ENCODE measurements at places on chromosomes 2 and 18.

DNA sequence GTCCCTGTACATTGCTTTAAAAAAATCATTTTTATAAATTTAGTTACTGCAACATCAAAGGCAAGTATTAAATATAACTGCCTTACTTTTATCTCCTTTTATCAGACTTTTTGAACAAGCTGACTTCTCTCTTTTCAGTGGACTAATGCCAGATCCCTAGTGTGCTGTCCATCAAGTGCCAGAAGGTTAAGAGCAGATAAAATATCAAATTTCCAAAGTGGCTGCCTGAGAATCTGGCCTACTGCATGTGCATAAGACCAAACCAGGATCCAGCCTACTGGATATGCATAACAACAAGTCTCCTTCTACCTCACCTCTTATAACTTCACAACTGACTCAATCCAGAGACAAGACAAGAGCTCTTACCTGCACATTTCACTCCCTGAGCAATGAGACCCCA is 59.8 kb upstream of the CHRNA1 start:
- no peak for DNase-seq

DNA sequence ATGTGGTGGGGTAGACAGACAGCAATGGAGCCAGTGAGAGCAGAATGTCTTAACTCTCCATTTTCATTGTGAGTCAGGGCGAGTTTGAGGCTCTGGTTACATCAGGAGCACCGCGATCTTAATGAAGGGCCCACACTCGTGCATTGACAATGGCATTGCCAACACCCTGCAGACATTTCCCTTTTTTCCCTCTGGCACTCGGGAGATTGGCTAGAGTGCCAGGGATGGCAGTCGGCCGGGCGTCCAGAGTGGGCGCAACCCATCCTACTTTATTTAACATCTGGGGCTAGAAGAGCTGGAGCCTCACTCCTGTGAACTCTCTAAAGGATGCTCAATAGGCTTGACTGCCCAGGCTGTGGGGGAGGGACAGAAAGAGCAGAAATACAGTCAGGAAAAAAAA is 9.7 kb downstream of the PROKR1 start:
- DNase-seq = no peak

- DNase-seq = no peak
These were observed 153.6 kb upstream of the CCDC195 start for GRCh38 chr2:224869601-224870233.

DNA sequence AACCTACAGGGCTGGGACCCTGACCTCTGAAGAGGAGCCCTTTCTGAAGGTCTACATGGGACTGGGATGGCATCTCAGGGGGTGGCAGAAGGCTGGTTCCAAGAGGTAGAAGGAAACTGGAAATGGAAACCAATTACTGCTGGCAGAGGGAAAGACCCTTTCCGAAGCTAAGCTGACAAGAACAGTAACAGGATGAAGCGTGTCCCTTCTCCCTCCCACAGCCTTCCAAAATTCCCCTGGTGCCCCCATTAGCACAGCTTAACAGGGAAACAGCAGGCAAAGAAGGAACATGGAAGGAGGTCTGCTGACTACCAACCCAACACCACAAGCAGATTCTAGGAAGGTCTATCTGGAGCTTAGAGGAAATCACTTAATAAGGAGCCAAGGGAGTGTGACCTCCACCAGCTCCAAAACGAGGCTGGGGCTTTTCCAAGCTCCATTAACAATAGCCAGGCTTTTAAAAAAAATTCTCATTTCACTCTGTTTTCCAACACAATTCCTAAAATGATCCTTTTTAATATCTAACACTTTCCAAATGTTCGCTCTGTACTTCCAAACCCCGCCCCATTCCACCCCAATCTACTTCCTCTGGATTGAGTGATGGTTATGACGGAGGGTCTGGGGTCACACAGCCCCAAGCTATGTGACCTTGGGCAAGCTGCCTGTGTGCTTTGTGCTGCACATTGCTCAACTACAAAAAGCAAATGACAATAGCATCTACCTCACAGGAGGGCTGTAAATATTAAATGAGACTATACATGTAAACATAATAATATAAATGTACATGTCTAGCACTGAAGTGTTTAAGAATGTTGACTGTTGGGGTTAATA is 55.2 kb downstream of the STK39 start:
- no peak for DNase-seq

GRCh38 chr2:168583064-168583709 is 127.1 kb downstream of the CERS6 start:
- DNase-seq = no peak

DNA sequence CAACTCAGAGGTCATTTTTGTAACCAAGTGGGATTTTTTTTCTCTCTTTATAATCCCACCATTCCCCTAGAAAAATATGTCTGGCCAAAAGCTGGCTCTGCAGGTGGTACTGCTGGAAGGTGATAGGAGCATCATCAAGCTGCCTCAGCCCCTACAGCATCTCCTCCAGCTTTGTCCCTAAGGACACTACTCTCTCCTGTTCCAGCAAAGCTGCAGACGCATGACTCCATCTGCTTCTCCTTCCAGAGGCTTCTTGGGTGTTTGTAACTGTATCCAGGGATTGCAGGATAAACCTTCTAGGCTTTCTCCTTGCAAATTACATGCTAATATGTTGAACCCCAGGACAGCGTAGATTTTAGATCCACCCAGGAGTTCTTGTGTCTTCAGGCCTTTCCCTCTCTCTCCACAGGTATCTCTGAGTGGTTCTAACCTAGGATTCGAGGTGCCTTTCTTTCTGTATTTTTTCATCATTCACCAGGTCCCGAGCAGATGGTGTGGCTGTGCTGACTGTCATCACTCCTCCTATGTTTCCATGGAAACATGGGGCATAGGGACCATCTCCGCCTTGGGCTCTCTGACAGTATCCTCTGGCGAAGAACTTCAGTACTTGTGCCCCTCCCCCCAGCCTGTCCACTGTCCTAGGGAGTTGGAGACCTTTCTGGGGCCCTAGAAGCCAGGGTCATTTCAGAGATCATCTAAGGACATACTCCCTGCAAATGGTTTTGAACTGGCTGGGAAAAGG is 34.3 kb downstream of the AFF3 start:
- DNase-seq = no peak

GRCh38 chr2:216914491-216914890 is 54.6 kb upstream of the TNP1 start:
- no peak for DNase-seq

- no peak for DNase-seq
These were observed 21.3 kb upstream of the NRXN1 start for GRCh38 chr2:51053213-51053612.

DNA sequence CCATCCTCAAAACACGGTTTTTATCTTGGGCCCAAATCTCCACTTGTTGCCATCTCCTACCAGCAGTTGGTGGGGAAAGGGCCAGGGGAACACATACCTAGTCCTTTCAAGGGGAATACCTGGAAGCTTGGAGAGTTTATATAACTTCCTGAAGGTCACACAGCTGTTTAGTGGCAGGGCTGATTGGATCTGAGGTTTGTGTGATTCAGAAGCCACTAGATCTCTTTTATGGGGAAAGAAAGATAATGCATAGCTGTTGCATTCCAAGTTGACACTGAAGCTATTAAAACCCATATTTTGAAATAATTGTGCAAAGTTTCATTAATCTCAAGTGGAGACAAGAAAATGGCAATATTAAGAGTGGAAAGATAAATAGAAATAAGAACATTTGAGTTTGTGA is 134.2 kb downstream of the PLCL1 start:
- no peak for DNase-seq

GRCh38 chr18:44673256-44673880 is 7.3 kb upstream of the SETBP1 start:
- no peak for DNase-seq

GRCh38 chr18:24089076-24089475 is 49.8 kb upstream of the CABYR start:
- no peak for DNase-seq

- no peak for DNase-seq
These were observed 9.2 kb downstream of the INHA start for GRCh38 chr2:219581346-219581745.

GRCh38 chr2:54577944-54578647 is 122.0 kb downstream of the SPTBN1 start:
- no peak for DNase-seq

- DNase-seq = no peak
These were observed 17.1 kb downstream of the ANKRD44 start for GRCh38 chr2:197293252-197294007.

DNA sequence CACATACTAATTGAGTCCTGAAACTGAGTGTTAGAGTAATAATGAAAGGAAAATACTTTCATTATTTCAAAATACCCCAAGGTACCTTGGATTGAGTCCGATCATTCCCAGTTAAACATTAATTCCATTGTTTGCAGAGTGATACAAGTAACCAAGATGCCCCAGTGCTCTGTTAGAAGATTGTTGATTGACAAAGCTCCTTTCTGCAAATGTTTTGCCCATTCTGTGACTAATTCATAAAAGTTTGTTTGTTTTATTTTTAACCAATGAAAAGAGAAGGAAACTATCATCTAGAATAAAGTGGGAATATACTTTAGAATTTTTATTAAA is 124.0 kb downstream of the GULP1 start:
- DNase-seq = no peak

GRCh38 chr2:233815861-233816260 is 37.7 kb downstream of the MROH2A start:
- no peak for DNase-seq

DNA sequence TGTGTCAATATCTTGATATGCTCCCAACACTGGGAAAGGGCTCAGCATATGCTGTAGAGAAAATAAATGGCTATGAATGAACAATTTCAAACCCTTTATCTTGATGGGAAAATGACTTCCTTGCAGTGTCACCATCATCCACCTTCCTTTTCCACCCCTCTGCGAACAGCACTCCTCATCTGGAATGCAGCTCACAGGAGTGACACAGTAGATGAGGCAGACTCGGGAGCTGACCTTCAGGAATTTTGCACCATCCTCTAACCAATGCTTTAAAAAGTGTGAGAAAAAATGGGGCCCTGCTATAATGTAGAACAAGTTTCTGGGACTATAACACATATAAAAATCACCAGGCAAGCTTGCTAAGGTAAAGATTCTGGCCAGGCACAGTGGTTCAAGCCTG is 41.3 kb upstream of the YPEL5 start:
- DNase-seq = no peak

DNA sequence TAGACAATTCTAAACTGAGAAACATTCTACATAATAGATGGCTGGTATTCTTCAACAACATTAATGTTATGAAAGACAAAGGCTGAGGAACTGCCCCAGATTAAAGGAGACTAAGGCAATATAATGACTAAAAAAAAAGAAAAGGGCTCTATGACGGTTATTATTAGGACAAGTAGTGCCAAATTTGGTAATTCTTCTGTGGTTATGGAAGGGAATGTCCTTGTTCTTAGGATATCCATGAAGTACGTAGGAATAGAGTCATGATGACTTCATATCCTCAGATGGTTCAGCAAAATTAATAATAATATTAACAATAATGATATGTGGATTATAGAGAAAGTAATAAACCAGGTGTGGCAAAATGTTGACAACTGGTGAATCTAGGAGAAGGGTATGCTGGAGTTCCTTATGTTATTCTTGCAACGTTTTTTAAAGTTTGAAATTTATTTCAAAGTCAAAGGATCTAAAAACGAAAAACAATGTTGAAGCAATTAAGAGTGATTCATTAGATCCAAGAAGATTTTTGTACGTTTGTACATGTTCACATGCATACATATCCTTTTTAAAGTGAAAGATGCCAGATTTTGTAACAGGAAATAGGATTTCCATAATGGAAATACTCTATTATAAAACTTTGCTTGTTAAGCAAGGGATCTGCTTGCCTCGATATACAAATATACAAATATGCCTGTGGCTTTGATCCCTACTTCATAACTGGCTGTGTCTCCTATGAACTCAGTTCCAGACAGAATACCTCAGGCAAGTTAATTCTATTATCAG is 27.7 kb upstream of the STRN start:
- no peak for DNase-seq

DNA sequence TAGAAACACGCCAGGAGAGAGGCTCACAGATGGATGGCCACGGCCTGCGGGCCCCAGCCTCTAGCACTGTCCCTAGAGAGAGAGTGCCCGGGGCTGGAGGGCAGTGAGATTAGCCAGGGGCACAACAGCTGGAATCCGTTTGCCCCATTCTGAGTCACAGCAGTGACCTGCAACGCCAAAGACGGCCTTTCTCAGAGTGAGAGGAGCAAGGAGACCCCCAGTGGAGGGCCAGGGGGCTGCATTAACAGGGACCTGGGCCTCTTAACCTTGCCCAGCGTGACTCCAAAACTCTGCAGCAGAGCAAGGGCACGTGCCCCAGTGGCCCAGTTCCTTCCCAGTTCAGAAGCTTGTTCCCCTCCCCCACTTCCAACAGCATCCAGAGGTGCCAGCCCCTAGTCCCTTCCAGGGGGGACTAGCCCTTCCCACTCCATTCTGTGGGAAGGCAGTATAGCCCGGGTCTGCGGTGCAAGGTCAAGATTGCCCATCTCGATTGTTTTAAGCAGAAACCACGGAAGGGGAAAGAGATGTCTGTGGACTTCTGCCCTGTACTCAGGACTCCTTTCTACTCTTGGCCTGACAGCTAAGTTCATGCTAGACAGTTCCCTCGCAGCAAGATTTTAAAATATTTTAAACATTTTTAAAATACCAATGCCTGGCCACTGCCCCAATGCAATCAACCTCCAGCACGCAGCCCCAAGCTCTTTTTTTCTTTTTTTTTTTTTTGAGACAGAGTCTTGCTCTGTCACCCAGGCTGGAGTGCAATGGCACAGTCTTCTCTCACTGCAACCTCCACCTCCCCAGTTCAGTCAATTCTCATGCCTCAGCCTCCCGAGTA is 50.9 kb upstream of the BIN1 start:
- DNase-seq = no peak

- DNase-seq = no peak
These were observed 4.2 kb upstream of the IWS1 start for GRCh38 chr2:127530245-127531140.

DNA sequence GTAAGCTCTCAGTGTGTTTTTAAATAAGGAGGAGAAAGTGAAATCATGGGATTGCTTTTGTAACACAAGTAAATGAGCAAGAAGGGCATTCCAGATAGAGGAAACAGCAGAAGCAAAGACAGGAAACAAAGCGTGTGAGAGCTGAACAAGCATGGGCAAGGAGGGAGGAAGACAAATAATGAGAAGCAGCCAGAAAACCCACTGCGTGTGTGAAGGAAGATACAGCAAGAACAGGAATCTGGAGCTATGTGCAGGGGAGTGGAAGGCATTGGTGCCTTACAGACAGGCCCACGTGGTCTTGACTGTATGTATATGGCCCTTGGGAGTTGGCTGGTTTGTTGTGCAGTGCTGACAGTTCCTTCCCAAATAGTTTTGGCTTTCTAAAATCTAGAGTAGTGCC is 88.6 kb downstream of the AAK1 start:
- no peak for DNase-seq

GRCh38 chr2:200652158-200652557 is 66.3 kb downstream of the AOX1 start:
- DNase-seq = no peak

- no peak for DNase-seq
These were observed 162.0 kb upstream of the FIGN start for GRCh38 chr2:163897799-163898198.

GRCh38 chr2:21146638-21147037 is 22.9 kb downstream of the TDRD15 start:
- DNase-seq = no peak

- DNase-seq = no peak
These were observed 80.6 kb downstream of the ACOXL start for GRCh38 chr2:110812726-110813645.

Data from NCI-H1436 treated with DMSO at 0.1 percent for 48 hours (cell line).